GF-D8 (cell line): ENCODE measurements at places on chromosomes 11 and 22.
A peak's percentile ranks its signal among the peaks of the same experiment; 100 is the strongest.

GRCh38 chr11:11501546-11502262 is 120.1 kb downstream of the GALNT18 start:
- DNase-seq = no peak

DNA sequence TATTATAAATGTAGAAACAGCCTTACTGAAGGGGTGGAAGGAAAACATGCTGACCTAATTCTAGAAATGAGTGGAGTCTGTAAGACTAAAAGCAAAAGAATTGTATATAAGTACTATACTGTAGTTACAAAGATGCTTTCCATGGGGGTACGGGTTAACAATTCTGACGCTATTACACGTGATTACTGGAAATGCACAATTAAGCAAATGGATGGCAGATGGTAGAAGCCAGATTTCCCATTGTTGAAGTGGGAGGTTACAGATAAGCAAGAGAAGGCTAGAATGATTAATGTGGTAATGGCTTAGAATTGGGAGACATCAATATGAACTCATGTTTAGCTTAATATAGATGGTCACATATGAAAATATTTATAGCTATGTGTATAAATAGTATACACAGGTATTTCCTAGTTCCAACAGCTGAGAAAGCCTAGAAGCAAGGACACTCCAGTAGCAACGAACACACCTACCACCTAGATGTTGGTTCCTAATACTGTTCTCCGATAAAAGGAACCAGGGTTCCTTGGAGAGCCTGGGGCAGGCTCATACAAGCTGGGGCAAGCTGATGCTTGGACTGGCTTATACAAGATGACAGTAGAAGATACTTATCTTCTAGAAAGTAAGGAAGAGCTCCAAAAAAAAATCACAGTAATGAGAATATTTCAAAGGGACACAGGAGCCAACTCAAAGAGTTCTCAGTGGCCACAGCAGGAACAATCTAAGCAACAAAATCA is 13.5 kb downstream of the SMC1B start:
- no peak for DNase-seq

DNA sequence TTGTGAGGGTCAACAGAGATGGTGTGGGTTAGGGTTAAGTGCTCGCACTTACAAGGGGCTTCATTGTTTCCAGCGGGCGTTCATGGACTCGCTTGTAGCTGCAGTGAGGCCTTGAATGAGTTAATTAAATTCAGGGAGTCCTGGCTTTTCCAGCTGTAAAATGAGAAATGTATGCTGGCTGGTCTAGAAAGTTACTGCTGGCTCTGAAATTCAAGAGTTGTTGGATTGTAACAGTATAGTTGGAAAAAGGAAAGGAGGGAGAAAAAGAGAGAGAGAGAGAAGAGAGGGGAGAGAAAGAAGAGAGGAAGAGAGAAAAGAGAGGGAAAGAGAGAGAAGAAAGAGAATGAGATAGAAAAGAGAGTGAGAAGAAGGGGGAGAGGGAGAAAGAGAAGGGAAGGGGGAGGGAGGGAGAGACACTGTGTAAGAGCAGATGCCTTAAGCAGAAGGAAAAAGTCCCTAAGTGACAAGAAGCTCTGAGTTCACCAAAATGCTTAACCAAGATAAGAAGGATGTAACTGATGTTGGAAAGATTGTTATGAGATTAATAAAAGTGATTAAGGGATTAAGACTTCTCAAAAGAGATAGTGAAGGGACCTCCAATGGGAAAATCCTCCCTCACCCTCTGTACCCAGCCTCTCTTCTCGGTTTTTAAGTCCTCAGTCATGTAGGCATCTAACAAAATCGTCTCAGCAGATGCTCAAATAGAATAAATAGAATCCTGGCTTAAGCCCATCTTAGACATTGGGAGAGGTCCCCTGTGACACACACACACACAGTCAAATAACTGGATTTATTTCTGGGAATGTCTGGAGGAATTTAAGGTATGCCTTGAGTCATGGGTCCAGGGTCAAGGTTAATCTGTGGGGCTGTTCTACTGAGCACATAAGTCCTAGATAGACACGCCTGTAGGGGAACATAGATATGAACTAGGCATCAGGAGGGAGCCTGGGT is 477.9 kb downstream of the MIAT start:
- DNase-seq = no peak

DNA sequence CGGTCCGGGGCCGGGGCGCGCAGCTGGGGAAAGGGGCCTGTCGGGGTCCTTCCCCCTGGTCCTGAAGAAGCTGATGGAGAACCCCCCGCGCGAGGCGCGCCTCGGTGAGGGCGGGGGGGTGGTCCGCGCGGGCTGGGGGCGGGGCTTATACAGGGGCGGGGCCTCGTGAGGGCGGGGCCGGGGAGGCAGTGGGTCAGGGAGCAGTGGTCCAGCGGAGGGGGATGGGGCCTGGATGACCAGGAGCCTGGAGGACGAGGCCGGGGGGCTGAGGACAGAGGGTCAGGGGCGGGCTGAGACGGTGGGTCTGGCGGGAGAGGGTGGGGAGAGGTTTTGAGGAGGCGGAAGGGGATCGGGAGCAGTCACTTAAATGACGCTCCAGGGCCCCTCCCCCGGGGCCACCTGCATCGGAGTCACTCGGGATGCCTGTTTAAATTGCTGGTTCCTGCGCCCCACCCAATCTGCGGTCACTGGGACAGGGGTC is 396 bp downstream of the TEF start:
- no peak for DNase-seq

- DNase-seq = no peak
These were observed 19.4 kb downstream of the SNU13 start for GRCh38 chr22:41668971-41669911.

DNA sequence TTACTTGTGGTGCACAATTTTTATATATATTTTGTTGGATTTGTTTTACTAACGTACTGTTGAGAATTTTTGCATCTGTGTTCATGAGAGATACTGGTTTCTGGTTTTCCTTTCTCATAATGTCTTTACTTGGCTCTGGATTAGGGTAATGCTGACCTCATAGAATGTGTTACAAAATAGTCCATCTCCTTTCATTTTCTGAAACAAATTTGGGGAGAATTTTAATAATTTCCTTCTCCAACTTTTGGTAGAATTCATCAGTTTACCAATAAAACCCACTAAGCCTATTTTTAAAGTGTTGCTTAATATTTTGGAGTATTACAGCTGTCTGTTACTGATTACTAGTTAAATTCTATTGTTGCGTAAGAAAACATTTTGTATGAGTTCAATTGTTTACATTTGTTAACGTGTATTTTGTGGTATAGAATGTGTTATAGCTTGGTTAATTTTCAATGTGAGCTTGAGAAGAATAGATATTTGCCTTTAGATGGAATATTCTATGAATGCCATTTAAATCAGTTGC is 11.5 kb downstream of the TRIM22 start:
- no peak for DNase-seq

- peak; percentile 22 for DNase-seq
These were observed 518 bp downstream of the KMT5B start for GRCh38 chr11:68212421-68213134.

DNA sequence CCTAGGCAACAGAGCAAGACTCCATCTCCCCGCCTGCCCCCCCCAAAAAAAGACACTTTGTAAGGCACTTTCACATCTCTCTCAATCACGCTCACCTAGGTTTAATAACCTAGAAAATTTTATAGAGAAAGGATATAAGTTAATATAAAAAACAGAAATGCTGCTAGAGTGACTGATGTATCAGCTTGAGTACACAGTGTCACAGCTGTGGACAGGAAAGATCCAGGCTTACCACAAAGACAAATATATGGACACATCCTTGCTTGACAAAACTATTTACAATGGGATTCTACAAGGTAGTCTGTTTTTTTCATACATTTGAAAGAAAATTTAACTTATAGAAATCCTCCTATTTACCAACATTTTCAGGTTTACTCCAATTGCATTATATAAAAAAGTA is 96.7 kb downstream of the ABTB2 start:
- no peak for DNase-seq

DNA sequence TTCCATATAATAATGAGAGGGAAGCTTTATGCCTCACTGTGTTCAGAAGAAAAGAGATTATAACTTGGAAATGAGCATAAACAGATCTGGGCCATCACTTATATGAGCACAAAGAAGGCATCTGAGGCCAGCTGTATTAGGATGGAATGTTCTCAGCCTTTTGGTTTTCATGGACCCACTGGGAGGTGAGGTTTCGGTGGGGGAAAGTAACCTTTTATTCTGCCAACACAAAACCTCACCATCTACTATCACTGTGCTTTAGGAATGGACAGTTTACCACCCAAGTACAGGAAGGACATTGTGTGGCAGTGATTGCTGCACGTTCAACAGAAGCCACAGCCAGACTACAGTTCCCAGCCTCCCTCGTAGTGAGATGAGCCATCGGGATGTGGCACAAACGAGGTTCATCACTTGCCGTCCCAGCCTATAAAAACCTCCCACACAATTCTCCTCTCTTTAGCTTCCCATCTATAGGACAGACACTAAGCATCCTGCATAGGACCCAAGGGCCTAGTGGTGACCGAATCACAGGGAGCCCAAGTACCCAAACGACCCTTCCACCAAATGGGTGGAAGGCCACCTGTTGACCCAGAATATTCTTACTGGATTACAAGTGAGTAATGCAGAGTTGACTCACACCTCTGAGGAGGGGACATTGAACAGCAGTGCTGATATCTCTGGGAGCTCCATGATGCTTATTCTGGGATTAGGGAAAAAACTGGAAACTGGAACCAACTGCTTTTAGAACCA is 121.5 kb upstream of the RAG2 start:
- DNase-seq = no peak

DNA sequence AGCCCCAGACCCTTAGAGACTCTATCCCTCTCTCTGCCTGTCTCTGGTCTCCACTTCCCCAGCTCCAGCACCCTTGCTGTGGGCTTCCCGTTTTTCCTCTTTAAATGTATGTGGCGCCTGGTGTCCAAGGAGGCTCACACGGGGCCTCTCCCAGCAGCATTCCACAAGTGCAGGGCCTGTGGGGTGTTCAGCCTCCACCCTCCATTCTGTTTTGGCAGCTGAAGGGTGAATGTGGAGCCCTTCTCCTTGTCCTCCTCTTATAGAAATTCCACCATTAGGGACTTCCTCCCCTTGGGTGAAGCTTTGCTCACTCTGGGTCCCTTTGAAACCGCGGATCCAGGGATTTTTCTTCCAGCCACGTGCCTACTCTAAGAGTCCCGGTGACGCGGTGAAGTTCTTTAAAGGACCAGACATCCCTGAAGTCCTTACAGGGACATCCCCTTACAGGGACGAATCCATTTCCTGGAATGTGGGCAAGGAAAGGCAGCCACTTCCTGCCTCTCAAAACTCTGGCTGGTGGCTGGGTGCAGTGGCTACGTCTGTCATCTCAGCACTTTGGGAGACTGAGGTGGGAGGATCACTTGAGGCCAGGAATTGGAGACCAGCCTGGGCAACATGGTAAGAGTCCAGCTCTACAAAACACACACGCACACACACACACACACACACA is 1.6 kb upstream of the TSPAN18 start:
- no peak for DNase-seq

GRCh38 chr11:118749429-118749828 is 41.5 kb downstream of the DDX6 start:
- DNase-seq = no peak

DNA sequence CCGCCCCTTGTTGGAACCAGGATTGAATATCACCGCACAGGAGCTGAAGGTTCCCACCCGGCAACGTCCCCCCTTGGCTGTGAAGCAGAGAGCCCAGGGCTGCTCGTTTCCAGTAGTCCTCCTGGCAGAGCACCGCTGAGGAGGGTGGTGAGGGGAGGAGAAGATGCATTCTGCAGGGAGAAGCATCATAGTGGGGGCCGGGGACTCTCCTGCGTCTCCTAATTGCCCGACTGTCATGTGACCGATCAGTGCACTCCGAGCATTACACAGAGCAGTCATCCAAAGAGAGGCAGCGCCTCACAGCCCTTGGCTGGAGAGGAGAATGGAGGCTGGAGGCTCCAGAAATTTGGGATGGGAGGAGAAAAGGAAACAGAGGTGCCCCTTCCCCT is 85.0 kb upstream of the SEPTIN5 start:
- no peak for DNase-seq

DNA sequence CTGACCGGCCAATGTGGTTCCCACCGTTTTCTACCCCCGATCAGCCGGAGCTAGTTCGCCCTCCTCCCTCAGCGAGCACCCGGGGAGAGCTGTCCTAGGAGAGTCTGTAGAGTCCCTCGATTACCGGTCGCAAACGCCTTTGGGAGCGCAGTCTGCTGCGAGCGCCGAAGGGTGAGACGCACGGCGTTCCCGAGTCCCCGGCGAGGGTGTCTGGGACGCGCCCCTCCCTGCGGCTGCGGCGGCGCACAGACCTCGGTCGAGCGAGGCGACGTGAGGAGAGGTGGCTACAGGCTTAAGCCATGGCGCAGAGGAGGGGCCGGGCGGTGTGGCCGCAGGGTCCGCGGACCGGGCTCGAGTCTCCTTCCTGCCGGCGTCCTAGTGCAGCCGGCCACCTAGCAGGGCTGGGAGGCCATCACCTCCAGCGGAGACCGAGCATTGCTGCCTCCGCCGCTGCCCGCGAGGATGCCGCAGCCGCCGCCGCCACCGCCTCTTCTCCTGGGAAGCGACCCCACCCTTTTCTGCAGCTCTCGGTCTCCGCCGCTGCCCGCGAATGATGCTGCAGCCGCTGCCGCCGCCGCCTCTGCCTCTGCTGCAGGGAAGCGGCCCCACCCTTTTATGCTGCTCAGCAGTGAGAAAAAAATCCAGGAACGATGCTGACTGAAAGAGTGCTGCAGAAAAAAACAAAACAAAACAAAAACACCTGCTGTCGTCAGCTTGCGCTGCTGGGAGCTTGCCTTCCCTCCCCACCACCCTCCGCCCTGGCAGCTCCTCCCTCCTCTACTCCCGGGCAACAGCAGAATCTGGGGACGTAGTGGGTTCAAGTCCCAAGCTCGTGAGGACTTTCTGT is at the start of gene MAP6:
MAP6 (minus strand) TSS at position 588 of the 847 bp plus-strand sequence. CDS start 669 bp downstream, outside the sequence.
- DNase-seq = no peak

GRCh38 chr11:44692460-44692859 is 34.3 kb upstream of the TSPAN18 start:
- no peak for DNase-seq

DNA sequence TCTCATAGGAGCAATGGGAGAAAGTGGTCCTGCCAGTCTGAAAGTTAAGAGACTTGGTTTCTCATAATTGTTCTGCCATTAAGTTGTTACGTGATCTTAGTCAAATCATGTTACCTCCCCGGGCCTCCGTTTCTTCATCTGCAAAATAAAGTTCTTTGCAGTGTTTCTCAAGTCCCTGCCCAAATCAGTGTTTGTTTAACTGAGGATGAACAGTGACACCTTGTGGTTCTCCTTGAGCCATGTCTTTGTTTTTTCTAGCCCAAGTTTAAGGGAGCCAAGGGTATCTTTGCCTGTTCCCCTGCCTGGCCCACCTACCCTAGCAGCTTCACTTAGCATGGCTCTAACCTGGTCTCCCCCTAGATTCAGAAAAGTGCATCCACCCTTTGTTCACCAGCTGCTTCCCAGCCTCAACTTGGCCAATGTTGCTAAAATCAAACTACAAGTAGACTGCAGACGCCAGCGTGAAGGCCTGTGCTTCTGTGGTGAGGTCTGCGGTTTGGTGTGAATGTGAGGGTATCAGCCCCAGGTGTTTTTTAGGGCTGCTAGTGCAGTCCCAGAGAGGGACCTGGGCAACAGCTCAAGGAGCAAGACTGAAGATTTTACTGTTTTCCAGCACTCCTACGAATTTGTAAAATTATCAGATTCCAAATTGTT is 35.5 kb downstream of the FZD4 start:
- no peak for DNase-seq
